ENCODE measurements at places on chromosomes 16 and 17.

DNA sequence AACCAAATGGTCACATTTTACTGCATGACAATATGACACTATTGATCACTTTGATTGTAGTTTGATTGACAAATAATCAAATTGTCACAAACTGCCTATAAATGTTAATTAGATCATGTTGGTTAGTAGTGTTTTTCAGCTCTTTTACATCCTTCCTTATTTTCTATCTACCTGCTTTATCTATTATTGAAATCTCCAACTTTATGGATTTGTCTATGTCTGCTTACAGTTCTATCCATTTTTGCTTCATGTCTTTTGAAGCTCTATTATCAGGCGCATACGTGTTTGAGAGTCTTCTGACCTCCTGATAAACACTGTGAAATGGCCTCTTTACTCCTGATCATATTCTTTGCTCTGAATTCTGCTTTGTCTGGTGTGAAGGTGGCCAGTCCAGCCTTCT is 83.2 kb upstream of the GNG13 start:
- no peak for DNase-seq

GRCh38 chr16:16045879-16046278 is 96.5 kb downstream of the ABCC1 start:
- no peak for DNase-seq

DNA sequence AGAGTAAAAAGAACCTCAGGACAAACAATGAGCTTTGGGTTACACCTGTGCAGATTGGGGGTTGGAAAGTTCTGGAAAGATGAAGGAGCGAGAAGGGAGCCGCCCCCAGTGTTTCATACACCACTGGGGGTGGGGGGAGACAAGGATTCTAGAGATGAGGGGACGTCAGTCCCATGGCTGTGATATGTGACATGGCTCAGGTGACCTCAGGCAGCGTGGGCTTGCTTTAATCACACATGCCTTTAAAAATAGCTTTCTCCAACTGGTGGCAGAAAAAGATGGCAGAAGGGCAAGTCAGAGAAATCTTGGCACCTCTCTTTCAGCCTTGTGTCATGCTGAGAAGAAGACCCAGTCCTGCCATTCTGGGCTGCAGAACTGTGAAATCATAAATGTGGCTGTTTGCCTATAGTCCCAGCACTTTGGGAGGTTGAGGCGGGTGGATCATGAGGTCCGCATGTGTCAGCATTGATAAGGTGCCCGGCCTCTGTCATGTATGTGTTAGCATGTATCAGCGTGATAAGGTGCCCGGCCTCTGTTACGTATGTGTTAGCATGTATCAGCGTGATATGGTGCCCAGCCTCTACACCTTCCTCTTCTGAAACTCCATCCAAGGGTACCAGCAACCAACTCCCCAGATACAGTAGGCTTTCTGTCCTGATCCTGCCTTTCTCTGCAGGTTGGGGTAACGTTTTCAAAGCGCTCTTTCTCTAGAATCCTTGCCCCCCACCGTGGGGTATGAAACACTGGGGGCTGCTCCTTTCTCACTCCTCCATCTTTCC is 25.0 kb downstream of the WIPI1 start:
- DNase-seq, result no peak

GRCh38 chr17:48429638-48430586 is at the start of gene SKAP1:
Gene SKAP1 (minus strand): TSS chr17:48430214.
- no peak for DNase-seq

DNA sequence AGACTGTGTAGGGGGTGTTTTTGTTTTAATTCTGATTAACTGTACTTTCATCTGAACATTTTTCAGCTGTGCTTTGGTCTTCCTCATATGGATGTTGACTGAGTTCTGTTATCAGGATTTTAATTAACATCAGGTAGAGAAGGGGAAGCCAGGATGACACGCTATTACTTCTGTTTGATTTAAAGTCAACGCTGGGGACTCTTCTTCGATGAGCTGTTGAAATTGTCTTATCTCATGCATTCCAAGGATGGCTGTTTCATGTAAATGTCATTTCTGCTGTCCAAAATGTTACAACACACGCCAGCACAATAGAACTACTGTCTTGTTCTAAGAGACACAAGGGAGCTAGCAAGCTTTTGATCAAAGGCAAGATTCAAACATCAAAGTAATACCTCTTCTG is 263.3 kb upstream of the CDH5 start:
- DNase-seq, result no peak

DNA sequence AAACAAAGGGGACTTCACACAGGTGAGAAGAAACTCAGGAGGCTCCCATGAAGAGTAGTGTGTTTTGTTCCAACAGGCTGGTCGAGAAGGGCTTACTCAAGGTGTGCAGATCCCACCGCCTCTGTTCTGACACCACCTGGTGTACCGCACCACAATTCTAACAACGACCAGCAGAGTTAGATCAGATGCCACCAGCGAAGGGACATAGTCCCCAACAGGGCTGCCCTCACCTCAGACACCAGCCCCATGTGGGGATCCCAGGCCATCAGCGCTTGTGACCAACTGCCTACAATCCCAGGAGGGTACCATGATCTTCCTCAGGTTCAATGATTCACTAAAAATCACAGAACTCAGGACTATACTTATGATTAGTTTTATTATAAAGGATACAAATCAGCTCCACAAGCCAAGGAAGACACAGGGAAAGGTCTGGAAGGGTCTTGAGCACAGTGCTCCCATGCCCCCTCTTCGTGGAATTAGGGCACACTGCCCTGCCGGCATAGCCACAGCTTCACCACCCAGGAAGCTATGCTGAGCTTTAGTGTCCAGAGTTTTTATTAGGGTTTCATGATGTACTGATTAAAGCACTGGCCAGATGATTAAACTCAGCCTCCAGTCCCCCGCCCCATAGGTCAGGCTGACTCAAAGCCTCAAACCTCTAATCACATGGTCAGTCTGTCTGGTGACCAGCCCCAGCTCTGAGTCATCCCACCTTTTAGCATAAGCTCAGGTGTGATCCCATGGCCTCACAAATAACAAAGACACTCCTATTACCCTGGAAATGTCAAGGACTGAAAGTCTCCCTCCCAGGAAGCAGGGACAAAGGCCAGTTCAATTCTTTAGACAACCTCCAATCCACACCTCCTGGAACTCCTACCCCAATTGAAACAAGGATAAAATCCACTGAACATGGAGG is 26.0 kb downstream of the TRIM25 start:
- DNase-seq, result peak; percentile 33

DNA sequence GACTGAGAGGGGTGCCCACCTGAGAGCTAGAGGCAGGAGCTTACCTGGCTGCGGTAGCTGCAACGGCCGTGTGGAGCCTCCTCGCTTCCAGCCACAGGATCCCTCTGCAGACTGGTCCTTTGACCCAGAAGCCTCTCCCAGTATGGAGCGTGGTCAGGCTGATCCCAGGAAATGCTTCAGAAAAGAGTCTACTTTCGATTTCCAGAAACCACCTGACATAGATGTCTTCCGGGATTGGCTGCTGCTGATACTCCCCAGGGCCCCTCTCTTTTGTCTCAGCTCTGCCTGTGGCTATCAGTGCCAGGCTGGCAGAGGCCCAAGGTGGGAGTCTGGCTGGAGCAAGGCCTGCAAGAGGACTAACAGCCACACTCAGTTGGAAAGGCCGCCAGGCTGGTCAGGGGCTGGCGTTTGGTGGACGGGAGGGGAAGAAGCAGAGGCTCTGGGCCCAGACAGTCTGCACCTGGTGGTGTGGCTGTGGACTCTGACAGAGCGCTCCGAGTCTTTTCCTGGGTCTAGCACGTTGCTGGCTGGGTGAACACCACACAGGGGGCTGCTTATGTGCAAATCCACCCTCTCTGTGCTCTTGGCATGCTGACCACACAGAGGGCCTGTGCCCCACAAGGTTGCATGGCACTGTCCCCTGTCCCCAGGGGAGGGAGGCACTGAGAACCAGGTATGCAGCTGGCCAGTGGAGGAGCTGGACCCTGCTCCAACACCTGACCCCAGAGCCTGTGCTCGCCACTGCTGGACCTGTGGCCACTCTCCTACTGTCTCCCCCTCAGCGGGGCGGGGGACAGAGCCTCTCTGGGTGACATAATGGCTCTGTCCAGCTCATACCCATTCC is at the start of gene LGALS3BP:
LGALS3BP (minus strand) TSS at position 144 of the 844 bp plus-strand sequence. CDS start 2,732 bp downstream, outside the sequence.
- no peak for DNase-seq

GRCh38 chr17:36485027-36485426 is 1.5 kb upstream of the ZNHIT3 start:
- no peak for DNase-seq

DNA sequence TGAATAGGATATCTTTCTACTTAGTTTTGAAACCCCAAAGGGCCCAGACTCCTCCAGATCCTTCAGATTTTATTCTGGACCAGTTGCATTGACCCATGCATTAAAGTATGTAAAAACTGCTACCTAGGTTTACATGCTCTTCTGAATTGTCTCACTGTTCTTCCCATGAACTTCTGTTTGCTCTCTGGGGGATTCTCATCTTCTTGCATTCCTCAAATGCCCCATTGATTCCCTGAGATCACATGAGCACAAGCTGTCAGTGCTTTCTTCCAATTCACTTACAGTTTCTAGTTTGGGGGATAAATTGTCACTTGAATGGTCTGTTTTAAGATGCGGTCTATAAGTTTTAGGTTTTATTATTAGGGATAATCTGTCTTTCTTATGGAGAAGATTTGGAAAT is 188.9 kb upstream of the KIF2B start:
- no peak for DNase-seq

GRCh38 chr17:37742116-37742761 is 2.6 kb downstream of the HNF1B start:
- DNase-seq, result no peak

GRCh38 chr16:1763521-1764511 is 7.5 kb downstream of the NME3 start:
- DNase-seq, result no peak

DNA sequence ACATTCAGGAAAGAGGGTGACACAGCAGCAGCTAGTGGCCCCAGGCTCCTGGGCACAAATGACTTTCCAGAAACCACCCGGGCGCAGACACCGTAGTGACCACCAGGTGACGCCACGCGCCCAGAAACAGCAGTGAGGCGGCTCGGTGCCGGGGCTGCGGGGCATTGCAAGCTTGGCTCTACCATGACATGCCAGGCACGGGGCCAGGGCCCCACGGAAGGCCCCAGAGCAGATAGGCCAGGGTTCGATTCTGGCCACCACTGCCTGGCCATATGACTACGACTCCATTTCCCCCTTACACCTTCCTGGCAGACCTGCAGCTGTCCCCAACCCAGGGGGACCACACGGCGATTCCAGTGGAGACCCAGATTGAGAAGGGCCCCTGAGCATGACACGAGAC is 6.7 kb downstream of the RHBDF1 start:
- DNase-seq, result peak; percentile 57

DNA sequence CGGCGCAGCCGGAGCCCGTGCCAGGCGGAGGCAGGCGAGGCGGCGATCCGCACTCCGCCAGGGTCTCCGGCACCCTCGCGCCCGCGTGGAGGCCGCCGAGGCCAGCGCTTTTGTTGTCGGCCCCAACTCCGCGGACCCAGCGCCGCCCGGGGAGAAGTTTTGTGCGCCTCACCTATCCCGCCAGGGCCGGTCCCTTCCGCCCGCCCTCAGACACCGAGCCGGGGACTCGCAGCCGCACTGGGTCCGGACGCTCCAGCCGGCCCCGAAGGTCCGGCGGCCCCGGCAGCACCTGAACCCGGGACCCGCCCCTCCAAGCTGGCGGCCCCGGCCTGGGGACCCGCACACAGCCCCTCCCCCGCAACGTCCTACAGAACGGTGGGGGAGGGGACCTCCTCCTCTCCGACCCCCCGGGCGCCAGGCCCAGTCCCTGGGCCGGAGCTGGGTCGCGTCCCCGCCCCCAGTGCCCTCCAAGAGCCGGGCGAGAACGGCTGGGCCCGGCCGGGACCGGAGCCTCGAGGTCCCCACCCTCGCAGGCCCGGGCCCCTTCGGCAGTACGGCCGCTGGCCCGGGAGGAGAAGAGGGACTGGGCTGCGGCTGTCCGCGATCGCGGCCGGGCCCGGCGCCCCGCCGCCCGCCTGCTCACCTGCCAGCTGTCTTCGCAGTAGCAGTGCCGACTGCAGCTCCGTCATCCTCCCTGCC is 698 bp downstream of the UBE2G1 start:
- no peak for DNase-seq

GRCh38 chr17:15918661-15919259 is 26.2 kb upstream of the ADORA2B start:
- no peak for DNase-seq

DNA sequence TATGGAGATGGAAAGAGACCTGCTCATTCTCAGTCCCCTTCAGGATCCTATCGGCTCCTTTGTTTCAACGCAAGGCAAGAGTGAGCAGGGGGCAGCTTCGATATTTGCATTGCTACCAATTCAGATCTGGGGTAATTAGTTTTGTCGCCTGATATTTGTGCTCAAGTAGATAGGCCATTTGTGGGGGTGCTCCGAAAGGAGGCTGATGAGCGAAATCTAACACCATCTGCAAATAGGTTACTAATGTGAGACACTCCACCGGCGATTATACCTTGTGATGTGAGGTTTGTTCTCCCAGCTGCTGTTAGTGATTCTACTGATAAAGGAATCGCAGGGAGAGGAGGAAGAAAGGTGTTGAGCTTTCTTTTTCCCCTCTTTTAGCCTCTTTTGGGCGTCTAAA is 31.5 kb downstream of the WSCD1 start:
- DNase-seq, result no peak
